Fibroblast of skin of abdomen (primary cell): ENCODE measurements at places on chromosomes 5 and 9.
A peak's percentile ranks its signal among the peaks of the same experiment; 100 is the strongest.

DNA sequence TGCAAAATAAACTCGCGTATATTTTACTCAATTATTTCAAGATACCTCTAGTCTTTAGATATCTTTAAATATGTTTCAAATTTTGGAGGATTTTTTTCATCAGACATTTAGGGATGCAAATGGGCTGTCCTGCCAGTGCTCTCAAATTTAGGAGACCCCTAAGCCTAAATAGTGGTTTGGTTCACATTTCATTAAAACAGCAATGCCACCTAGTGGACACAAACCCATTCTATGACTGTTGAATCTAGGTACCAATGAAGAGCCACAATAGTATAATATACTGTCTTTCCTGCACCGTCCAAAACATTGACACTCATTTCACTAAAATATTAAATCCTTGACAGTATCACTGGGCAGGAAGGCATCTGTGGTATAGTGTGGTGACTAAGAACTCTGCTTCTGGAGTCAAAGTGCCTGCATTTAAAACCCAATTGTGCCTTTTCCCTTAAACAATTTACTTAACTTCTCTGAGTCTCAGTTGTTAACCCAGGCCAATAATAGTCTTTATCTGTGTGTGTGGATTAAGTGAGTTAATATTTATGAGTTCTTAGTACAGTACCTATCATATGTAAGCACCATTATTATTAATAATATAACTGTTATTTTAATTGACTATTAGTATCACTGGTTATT lies 148.0 kb downstream of the RORB start:
- no peak for DNase-seq

- peak; percentile 35 for DNase-seq
Measured at GRCh38 chr9:18124760-18125159, 349.2 kb upstream of the ADAMTSL1 start.

- DNase-seq = no peak
Measured at GRCh38 chr9:130921989-130922892, 16.8 kb downstream of the FIBCD1 start.

- DNase-seq = no peak
Measured at GRCh38 chr5:91311168-91311696, 71.9 kb downstream of the ARRDC3 start.

DNA sequence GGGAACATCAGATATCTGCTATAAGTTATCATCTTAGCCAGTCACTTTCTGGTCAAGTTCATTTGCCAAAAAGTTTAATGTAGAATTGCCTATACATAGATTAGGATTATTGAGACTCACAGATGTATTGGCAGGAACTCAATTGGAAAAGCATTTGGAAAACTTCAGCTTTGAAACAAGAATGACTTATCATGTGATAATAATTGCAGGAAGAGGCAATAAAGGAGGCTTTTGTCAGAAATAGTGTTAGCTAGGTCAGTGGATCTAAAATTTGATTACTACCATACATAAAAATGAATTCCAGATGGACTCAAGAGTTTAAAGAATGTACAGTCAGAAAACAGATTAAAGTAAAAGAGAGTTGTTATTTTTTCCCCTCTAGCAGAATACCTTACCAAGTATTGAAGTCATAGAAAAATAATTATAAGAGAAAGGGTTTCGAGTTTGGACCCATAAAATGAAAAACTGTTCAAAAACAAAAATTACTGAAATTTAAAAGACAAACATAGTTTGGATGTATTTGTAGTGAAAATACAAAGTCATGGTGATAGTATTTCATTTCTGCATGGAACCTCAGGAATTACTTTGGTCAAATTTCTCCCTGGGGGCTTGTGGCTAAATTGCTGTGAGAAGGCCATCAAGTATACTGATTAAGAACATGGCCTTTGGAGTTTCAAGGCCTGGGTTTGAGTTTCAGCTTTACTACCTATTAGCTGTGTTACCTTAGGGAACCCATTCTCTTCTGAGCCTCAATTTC lies 159.9 kb downstream of the TMEM38B start:
- peak; percentile 13 for DNase-seq

GRCh38 chr5:79454043-79454442 lies 59.9 kb downstream of the HOMER1 start:
- DNase-seq = peak; percentile 18

- DNase-seq = no peak
Measured at GRCh38 chr9:20681467-20681866, 2.6 kb upstream of the FOCAD start.

DNA sequence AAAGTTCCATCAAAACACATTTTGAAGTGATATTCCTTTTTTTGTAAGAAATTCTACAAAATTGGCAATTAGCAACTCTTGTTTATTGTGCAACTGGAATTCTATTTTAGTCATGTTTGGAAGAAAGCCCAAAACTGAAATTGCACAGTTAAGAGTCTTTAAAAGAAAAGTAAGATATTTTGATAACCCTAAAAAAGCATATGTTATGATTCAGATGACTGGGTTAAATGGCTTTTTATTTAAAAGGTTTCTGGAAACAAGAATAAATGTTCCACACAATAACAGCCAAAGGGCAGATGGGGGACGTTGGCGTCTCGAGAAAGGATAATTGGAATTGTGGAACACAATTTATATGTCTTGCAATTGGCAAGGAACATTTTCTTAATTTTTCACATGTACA lies 275.2 kb downstream of the CDH9 start:
- DNase-seq = no peak

DNA sequence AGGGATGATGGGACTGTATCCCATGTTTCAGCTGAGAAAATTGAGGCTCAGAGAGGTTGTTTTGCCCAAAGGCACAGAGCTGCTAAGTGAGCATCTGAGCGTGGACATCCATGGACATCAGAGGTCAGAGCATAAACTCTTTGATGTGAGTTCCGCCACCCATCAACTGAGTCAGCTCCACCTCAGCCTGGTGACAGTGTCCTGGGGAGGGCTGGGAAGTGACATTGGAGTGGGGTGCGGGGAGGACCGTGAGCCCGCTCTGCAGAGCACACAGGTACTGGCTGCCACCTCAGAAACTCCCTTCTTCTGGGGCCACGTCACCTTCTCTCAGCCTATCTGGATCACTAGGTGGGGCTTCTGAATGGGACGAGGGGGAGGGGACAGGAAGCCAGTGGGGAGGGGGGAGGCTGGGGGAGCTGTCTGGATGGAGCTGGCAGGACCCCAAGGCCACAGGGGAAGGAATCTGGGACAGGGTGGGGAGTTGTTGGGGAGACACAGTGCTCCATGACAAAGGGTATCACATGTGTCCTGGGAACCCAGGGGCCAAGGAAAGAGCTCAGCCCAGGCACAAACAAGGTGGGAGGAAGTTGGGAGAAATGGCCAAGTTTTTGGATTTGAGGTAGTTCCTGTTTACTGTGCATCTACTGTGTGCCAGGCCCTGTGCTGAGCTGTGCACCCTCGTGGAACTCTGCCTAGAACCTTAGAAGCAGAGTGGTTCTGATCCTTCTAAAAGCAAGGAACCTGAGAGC lies 2.5 kb downstream of the LAMC3 start:
- DNase-seq = no peak

GRCh38 chr5:38184627-38185026 lies 73.7 kb upstream of the EGFLAM start:
- no peak for DNase-seq

DNA sequence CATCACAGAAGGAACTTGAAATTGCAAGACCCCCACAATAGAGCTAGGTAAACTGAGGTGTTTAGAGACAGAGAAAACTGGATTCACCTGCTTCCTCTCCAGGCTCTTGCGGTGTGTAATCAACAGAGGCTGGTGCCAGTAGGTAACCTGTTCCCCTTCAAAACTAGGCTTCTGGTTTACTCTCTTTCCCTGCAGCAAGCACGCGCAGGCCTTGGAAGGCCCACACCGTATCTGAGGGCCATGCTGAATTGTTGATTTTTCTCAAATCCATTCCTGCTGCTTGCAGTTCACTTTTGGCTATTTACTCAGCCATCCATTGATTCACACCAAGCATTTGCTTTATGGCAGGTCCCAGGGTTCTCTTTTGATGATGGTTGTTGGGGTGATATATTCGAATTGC lies 667 bp upstream of the FRRS1L start:
- DNase-seq = no peak

GRCh38 chr5:126235628-126236027 lies 187.6 kb upstream of the GRAMD2B start:
- DNase-seq = no peak

GRCh38 chr9:87359958-87360601 lies 137.6 kb upstream of the DAPK1 start:
- no peak for DNase-seq

GRCh38 chr5:7842531-7842930 lies 8.4 kb downstream of the CFAP90 start:
- no peak for DNase-seq
